ENCODE measurements at places on chromosomes 5 and 9.

DNA sequence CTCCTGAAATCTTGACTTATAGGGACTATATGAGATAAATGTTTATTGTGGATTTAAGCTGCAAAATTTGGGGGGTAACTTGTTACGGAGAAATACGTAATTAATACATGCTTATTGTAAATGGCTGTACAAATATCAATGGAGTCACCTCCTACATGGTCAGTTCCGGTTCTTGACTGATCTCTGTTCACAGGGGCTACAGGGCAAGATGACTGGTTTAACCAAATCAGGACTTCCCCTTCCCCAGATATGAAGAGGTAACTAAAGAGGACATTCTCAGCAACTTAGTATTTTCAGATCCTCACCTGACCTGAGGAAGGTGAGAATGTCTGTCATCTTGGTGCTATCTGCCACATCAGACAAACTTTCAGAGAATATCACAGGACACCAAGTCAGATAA, 54.7 kb downstream of the PTCD2 start:
- DNase-seq, result no peak

DNA sequence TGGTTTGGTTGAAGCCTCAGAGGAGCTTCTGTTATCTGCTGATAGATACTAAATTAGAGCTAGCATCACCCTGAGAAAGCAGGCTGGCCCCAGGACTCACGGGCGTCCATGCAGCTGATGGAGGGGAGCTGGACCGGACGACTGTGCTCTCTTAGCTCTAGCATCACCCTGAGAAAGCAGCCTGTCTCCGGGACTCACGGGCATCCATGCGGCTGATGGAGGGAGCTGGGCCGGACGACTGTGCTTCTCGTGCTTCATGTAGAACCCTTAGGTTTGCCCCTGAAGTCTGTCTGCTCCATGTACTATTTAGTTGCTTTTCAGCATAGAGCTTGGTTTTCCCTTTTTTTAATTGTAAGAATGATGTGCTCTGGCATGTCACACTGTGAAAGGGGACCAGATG, 16.3 kb upstream of the LTC4S start:
- no peak for DNase-seq

DNA sequence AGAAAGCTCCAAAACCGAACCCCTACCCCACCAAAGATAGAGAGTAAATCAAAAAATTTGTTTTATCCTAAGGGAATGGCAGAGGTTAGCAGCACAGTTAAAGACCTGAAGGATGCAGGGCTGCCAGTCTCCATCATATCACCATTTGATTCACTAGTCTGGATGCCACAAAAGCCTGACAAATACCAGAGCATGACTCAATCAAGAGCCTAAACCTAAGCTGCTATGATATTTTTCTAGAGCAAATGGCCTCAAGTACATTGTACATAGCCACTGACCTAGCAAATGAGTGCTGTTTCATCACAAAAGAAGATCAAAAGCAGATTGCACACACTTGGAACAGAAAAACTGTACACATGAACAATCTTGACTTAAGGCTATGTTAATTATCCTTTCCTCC, 48.0 kb downstream of the DPYSL3 start:
- no peak for DNase-seq

DNA sequence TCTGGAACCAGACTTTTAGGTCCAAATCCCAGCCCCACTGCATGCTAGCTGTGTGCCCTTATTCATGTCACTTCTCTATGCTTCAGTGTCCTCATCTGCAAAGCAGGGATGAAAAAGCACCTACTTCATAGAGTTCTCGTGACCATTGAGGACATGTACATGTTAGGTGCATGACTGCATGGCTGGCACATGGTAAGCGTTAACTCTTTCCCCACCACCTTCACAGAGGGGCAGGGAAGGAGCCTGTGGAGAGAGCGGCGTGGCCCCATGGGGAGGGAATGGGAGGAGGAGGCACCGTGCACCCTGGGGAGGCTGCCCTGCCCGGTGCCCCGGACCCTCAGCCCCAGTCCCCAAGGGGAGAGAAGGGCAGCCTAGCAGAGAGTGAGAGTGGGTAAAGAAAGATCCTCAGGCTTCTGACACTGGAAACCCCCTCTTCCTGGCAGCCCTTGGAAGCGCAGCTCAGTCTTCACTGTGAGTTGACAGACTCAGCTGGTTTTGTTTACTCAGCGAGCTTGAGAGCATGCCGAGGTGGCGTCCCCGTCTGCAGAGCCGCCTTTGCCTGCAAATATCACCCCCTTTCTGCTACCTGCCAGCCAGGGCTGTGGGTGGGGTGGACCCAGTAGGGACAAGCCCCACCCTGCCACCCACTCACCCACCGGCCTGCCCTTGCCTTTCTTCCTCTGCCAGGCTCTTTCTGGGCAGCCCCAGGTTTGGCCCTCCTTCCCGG, 10.6 kb upstream of the ANGPTL2 start:
- DNase-seq, result no peak

GRCh38 chr5:40405996-40406740, 273.5 kb upstream of the PTGER4 start:
- no peak for DNase-seq

DNA sequence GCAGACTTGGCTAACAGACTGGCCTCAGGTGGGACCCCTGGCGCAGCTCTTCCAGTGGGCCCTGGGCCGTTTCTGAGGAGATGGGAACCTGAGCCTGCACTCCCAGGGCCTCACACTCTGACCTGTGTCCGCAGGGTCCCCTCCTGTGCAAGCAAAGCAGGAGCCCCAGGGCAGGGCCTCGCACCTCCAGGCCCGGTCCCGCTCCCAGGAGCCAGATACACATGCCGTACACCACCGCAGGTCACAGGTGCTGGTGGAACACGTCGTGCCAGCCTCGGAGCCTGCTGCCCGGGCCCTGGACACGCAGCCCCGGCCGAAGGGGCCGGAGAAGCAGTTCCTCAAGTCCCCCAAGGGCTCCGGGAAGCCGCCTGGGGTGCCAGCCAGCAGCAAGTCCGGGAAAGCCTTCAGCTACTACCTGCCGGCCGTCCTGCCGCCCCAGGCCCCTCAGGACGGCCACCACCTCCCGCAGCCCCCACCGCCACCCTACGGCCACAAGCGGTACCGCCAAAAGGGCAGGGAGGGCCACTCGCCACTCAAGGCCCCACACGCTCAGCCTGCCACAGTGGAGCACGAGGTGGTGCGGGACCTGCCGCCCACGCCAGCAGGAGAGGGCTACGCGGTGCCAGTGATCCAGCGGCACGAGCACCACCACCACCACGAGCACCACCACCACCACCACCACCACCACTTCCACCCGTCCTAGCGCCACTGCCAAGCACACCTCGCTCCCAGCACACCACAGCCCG, 29.2 kb downstream of the NKD2 start:
- no peak for DNase-seq

DNA sequence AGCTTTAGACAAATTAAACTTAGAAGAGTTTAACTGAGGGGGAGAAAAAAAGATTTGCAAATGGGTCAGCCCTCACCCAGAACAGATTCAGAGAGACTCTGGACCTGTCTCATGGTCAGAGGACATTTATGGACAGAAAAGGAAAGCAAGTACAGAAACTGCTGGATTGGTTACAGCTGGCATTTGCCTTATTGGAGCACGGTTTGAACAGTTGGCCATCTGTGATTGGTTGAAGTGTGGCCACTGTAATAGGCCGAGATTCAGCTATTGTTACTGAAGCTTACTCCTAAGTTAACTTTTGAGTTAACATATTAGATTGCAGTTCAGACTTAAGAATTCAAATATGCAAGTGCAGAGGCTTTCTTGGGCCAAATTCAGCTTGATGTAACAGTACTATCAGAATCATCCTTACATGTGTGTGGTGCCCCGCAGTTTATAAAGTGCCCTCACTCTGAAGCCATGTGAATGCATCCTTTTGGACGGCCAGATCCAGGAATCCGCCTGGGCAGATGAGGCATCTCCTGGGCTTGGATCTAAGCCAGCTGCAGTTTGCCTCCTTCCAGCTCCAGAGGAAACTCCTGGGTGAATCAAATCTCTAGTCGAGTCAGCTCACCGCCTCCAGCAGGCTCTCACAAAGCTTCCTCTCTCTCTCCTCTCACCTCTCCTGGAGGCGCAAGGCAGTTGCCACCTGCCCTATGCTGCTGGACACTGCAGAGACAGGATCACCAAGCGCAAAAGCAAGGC, 165.2 kb downstream of the ADAMTS12 start:
- no peak for DNase-seq

- no peak for DNase-seq
Measured at GRCh38 chr5:159341906-159342310, 11.6 kb upstream of the IL12B start.

GRCh38 chr5:140166911-140167310, 8.1 kb upstream of the CYSTM1 start:
- DNase-seq, result no peak

DNA sequence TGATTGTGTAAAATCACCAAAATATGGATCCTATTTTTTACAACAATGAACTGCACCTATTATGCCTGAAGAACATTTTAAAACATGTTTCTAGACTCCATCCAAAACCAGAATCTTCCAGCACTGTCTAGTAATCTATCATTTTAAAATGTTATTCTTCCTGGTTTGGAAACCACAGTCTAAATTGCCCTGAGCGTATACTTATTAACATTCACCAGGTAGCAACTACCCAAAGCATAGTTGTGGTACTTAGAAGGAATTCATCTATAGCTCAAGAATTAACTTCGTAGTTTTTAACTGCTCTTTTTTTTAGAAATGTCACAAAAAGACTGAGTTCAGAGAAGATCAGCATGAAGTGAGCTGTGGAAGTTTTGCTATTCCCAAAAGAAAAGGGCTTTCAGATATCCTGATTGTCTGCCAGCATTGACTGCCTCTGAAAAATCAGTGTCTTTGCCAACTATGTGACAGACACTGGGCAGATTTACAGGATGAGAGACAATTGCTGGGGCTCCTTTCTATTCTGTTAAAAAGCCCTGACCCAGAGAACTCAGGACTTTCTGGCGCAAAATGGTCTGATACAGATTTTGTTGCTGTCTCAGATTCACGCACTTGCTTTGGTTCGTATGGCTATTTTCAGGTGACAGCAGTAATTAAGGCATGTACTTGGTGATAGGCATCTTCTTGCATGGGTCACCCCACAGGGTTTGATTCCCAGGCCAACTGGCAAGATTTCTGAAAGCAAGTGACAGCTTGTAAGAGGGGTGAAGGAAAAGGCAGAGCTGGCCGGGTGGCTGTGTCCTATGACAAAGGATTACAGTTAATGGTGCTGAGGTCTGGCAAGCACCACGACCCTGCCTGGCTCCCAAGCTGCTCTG, 152.5 kb upstream of the RAI14 start:
- DNase-seq, result no peak

- no peak for DNase-seq
Measured at GRCh38 chr5:139689631-139690063, 41.5 kb downstream of the CXXC5 start.

DNA sequence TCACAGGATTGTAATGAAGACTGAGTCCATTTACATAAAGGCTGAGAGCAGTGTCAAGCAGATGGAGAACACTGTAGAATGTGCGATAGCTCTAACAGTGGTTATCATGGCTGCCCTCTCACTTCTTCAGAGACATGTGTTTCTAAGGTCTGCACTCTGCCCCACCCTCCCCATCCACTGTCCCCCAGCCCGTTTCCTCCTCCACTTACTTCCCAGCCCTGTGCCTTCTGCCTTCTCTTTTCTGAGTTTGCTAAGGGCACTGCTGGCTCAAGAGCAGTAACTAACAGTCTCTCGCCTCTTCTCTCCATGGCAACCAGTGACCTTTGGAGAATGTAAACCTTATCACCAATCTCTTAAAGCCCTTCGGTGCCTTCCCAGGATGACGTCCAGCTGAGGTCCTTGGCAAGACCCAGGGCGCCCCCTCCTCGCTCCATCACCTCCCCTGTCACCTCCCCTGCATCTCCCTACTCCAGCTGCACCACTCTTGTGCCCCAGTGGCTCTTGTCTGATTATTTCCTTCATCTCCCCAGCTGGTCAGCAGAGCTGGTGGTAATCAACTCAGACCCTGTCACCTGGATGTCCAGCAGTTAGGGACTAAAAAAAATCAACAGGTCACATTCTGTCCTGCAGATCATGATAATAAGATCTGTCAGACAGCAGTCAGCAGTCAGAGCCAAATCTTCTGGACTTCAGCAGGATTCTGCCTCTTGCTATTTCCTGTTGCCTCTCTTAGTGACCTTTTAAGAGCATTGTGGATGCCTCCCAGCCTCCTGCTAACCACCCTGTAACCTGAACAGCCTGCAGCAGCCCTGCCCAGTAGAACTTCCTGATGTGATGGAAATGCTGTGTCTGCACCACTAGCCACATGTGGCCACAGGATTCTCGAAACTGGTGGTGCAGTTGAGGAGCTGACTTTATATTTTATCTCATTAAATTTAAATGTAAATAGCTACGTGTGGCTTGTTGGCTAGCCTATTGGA, 9.0 kb downstream of the FXN start:
- DNase-seq, result no peak

GRCh38 chr5:100550531-100551051, 15.4 kb downstream of the FAM174A start:
- no peak for DNase-seq

- DNase-seq, result no peak
Measured at GRCh38 chr9:123472862-123473614, 117.0 kb downstream of the CRB2 start.

Data from stimulated activated CD4-positive, alpha-beta T cell treated with anti-CD3 and anti-CD28 coated beads, TNF-alpha, amount 100 ng/mL, for 24 hours (primary cell).